ENCODE measurements at places on chromosomes 1 and 21.

DNA sequence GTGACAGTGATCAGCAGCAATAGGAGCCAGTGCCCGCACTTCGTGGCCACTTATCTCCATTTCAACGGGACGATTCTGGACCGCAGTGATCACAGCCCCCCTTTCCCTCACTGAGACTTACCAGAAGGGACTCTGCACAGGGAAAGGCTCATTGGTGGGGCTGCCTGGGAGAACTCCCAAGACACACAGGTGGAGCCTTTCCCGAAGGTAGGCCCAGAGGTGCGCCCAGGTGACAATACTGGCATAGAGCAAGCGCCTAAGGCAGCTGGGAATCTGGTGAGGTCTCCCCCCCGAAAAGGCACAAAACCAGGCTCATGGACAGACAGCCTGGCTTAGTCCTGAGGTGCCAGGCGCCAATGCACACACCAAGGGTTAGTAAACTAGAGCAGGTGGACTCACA is 318.9 kb downstream of the AJAP1 start:
- DNase-seq = no peak

DNA sequence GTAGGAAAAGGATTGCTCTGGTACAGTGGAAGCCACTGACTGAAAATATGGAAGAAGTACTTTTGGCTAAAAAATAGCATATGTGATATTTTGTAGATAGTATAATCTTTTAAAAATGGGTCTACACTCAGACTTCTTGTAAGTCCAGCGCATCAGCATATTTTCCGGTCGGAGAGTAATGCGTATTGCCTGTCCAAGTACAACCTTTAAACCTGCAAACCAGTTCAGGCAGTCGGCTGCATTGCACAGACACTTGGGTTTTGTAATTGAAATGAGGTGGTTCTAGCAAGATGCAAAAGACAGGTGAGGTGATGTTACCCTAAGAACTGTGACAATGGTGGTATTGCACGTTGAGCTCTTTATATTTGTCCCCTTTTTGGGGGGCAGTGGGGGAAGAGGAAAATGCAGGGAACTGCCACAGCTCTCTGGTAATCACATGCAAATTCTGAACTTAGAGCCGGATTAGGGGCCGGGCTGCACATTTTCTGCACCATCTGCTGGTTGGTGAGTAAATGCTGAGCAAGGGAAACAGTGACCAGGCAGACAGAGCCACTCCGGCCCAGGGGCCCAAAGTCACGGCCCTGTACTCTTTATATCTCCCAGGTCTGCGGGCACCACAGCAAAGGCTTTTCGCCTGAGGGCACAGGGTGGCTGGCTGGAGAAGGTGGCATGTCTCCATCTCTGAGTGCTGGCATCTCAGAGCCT is 2.3 kb downstream of the GPR137B start:
- DNase-seq = no peak

- no peak for DNase-seq
Measured at GRCh38 chr1:41847733-41848132, 71.0 kb downstream of the HIVEP3 start.

DNA sequence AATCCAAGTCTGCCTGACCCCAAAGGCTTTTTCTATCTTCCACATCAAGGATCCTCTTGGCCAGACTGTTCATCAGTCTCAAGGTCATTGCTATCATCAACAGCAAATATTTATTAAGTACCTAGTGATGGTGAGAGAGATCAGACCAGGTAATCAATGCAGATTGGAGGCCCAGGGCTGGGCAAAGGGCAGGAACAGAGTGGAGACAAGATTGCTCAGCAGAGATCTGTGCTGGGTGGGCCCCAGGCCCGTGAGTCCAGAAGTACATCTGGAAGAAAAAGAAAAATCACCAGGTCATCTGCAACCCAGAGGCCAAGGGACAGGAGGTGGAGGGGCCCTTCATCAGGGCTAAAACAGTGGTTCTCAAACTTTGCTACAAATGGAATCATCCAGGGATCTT is 10.1 kb upstream of the PAQR7 start:
- DNase-seq = no peak

DNA sequence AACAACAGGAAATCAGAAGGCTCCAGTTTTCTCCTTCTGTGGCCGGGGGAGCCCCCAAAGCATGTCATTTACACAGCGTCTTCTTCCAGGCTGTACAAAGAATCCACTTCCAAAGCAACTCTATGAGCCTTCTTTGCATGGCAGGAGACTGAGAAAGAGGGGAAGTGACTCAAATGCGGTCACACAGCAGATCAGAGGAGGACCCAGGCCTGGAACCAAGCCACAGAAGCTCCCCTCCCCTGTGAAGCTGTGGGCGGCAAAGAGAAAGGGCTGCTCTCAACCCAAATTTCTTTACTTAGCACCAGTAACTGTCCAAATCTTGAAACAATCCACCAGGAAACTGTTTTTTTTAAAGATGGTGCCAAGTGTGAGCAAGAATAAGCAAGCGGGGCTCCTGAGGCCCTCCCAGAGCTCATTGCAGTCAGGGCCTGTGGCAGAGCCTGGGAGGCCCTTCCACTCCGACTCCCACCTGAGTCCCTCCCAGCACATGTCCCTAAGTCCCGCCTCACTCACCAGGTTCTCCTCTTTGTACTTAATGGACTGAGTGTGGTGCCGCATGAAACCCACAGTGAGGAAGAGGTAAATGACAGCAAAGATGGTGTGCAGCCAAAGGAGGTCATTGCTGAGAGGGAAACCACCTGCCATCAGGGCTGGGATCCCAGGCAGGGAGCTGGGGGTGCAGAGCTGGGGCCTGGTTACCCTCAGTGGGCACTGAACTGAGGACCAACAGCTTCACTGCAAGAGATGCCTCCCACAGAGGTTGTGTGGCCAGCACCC is 15.9 kb downstream of the TMEM63A start:
- peak; percentile 45 for DNase-seq

DNA sequence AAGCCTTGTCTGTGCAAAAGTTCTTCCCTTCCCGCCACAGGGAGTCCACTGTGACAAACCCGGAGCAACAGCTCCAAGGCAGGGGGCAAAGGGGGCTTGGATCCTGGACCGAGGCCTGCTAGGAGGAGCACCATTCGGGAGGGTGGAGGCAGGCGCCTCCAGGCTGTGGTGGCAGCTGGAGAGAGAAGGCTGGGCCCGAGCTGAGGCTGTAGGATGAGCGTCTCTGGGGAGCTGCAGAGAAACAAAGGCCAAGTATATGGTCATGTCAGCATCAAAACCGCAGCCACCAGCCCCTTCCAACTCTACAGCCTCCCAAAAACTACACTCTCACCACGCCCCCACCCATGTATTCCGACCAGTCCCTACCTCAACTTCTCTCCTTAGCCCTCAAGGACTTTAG is 579 bp downstream of the SH3BP5L start:
- DNase-seq = no peak

- DNase-seq = no peak
Measured at GRCh38 chr1:115564201-115564600, 77.6 kb upstream of the VANGL1 start.
